ENCODE measurements at places on chromosomes 6 and 20.

- no peak for DNase-seq
Measured at GRCh38 chr6:25431306-25431974, 152.3 kb downstream of the CARMIL1 start.

GRCh38 chr6:70413114-70413991, at the start of gene FAM135A:
Gene FAM135A, plus strand, starts transcription at chr6:70413508. Its CDS starts 14,835 bp downstream, at chr6:70428343.
- peak; percentile 91 for DNase-seq

DNA sequence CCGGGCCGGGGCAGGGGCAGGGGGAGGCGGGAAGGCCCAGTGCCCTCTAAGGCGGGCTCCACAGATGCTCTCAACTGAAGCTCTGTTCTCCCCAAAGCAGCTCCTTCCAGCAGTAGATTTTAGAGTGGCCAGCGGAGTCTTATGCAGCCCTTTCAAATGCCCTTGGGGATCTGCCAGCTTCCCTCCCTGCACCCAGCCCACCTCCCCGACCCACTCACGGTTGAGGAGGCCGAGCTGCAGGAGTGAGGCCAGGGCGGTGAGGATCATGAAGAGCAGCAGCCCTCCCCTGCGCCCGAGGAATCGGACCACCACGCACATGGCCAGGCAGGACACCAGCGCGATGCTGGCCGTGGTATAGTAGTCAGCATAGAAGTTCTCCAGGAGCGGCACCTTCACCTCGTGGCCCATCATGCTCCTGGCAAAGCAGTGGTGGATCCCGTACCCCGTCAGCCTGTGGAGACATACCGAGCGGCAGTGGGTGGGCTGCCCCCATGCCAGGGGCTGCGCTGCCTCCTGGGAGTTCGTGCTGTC, 28.0 kb downstream of the PSMG4 start:
- no peak for DNase-seq

- DNase-seq, result no peak
Measured at GRCh38 chr6:87482366-87482765, 9.6 kb downstream of the SLC35A1 start.

DNA sequence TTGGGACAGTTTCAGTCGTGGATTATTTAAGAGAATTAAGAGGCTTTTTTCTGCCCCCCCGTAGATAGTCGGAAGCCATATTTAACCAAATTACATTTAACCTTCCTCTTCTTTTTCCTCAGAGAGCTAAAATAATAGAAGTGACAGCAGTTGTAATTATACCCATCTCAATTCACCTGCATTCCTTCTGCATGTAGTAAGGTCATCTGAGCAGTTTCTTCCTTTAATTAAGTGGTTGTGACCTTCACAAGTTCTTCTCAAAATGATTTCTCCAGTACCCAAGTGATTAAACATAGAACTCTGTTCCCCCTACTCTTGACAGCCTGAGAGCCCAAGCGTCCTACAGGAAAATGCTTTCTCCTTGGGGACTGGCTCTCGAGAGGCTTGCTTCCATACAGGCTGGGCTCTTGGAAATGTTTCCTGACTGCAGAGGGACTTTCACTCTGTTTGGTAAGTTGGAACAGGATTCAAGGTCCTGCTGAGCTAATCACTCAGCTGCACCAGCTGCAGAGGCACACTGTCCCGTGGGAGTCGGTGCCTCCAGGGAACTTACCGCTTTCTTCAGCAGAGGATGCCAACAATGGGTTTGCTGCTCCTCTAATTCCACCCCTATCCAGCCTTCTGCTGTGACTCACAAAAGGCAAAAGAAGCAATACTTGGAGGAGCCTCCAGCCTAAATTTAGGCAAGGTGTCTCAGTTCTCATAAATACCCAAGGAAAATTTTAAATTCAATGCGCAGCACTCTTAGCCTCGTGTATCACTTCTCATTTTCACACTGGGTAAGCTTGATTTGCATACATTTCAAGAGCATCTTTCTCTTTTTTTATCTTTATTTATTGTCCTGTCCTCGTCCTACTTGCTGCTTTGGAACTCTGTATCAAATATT, 414.9 kb downstream of the KIF16B start:
- no peak for DNase-seq

DNA sequence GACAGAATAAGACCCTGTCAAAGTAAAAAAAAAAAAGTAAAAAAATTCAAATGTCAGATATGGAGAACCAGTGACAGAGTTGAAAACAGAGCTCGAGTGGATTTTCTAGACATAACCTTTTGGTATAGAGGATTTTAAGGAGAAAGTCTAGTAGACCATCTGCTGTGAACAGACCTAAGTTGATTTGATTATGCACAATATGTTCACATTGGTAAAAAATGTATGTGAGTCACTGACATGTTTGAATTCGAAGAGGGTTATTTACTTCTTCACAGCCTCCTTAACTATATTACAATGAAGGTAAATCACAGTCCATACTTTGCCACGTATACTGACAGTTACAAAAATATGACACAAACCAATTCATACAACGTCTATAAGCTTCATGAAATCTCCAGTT, 7.4 kb downstream of the TINAG start:
- no peak for DNase-seq

DNA sequence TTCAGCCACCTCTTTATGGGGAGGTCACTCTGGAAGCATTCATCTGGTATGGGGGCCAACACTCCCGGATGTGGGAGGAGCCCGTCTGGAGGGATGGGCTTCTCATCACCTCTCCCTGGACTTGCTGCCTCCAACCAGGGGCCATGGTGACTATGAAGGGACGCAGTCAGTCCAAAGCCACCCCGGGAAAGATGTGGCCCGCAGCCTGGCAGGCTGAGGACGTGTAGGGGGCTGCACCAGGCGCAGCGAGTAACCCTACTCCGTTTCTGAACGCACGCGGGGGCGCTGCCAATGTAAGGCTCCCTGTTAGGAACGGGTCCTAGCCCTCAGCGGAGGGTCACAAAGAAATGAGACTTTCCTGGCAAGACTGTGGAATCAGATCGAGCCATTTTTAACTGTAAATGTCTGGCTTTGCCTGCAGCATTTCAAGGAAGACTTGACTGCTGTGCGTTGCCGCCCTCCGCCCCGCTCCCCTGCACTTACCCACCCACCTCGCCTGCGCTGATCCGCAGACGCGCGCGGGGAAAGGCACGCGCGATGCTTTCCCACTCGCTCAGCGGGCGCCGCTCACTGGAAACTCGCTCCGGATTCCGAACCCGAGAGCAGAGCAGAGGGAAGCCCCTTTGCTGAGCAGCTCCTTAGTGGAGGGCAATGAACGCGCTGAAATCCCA, 55.1 kb downstream of the IL20RA start:
- no peak for DNase-seq

GRCh38 chr20:33838035-33838864, 27.1 kb downstream of the CHMP4B start:
- no peak for DNase-seq

GRCh38 chr20:17158701-17159100, 68.1 kb upstream of the PCSK2 start:
- DNase-seq, result no peak

DNA sequence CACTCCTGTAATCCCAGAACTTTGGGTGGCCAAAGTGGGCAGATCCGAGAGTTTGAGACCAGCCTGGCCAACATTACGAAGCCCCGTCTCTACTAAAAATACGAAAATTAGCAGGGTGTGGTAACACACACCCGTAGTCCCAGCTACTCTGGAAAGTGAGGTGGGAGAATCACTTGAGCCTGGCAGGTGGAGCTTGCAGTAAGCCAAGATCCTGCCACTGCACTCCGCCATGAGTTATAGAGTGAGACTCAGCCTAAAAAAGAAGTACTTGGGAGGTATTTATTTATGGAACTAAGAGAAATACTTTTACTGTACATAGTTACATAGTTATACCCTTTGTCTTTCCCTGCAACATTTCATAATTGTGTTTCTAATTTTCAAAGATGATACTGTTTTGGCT, 67.8 kb downstream of the SMAP1 start:
- DNase-seq, result no peak

- no peak for DNase-seq
Measured at GRCh38 chr6:52595000-52595795, 18.3 kb upstream of the TRAM2 start.

DNA sequence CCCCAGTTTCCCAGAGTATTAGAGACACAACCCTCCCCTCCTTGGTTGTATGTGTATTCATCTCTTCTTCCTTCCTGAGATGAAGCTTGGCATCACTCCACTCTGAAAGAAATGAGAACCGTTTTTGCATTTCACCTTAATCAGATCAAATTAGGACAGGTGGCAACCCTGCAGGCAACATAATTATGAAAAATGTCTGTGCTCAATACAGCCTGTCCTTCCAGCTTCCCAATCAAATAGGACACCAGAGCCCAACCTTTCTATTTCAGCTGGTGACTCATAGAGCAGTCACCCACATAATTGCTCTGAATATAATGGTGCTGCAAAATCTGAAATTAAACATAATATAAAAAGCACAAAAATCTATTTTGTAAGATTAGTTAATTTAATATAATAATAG, 310.2 kb upstream of the AGPAT4 start:
- no peak for DNase-seq

DNA sequence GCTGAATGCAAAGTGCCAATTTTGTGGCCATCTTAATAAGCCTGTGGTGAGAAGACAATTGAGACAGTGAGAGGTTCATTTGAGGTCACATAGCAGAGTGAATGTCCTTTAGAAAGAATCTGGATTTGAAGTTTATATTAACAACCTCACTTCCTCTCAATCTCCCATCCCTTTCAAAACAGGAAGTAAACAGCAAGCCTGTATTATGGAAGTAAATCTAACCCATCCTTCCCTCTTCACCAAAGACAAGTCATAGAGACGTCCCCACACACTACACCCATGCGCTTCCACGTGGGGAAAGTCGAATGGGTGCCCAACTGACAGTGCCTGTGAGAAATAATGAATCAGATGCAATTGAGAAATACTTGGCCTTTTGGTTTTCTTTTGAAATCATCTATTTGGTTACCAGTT, 28.8 kb upstream of the CCND3 start:
- DNase-seq, result peak; percentile 65

DNA sequence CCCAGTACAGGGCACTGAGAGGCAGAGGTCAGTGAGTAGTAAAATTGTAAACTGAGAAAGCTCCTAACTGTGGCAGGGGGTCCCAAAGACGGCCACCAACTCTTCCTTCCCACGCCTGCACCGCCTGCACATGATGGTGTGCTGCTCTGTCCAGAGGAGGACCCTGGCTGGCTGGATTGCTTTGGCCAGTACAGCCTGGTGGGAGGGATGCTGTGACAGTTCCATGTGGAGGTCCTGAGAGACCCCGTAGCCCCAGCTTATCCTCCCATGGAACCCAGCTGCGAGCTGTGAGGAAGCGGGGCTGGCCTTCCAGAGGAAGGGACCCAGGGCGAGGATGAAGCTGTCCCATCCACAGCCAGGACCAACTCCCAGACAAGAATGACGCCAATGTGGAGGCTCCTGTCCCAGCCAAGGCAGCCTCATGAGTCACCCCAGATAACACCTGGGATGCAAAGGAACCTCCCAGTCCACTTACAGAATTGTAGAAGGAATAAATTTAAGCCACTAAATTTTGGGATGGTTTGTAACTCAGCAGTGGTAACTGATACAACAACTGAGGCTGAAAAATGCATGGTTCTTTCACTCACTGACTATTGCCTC, 2.0 kb upstream of the ACSS1 start:
- DNase-seq, result no peak

- no peak for DNase-seq
Measured at GRCh38 chr6:166305562-166306117, 2.6 kb downstream of the PRR18 start.

DNA sequence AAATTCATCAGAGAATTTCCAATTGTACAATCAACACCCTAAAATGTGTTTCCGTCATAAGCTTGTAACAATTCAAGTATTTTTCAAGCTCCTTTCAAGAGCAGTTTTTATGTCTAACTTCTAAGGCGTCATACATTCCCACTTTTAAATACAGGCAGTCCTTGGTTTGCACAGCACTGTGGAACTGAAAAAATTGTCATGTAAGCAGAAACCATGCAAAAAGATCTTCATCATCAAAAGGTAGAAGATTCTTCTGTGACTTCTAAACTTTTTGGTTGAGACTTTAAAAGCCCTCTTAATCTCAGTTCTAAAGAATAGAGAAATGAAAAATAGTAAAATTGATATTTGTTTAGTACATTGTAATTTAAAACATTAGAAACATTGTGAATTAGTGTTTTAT, 315.6 kb downstream of the TPBG start:
- DNase-seq, result no peak

- DNase-seq, result no peak
Measured at GRCh38 chr6:43740321-43740960, 29.6 kb upstream of the VEGFA start.

DNA sequence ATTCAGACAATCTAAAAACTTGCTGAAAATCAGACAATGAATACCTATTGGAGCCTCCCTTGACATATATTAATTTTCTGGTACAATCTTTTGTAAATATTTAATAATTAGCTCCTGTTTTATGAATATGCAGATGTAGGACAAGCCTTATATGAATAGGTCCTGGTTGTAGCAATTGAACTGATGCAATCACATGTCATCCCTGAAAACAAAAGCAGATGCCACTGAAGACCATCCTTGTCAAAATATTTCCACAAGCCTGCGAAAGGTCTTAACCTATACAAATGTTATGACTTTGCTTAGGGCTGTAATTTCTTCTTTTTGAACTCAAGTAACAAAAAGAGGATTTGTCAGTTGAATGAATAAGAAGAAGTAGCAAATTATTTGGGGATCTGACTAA, 722.1 kb downstream of the EYS start:
- no peak for DNase-seq

DNA sequence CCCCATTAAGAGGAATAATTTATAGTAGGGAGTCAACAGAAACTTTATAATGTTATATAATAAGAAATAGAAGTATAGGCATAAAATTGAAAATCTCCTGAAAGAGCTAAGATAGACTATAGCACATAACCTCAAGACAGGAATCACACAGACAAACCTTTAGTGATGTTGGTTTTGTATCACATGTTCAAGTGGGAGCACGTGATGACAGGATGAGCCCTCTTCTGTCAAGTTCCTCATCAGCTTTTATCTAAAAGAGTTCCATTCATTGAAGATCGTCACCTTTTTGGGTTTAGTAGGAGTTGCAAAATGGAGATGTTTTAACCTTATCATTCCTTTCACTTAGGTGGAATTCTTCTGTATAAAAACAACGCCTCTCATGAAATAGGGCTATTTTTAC, 127.0 kb downstream of the MCHR2 start:
- DNase-seq, result no peak

DNA sequence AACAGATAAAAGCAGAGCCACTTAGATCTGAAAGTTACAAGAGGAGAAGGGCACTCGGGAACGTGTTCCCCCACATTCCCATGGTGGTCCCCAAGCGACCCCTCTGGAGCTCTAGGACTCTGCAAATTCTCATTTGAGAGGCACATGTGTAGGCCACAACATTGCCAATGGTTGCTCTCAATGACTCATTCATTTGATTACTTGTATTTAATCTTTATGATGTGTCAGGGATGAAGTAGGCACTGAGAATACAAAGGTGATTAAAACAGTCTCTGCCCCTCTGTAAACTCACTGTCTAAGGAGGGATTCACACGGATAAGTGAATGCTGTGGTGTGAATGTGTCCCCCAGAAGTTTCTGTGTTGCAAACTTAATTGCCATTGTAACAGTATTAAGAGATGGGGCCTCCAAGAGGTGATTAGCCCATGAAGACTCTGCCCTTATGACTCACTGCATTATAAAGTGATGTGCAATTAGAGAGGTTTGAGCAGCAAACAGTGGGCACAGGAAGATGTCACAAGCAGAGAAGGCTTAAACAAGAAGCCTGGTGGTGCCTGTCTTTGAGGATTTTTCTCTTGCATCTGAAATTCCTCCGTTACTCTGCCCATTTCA, 34.0 kb upstream of the TRAM2 start:
- DNase-seq, result no peak
